SHP77 treated with DMSO at 0.1 percent for 48 hours (cell line): ENCODE measurements at places on chromosomes 11 and 22.

GRCh38 chr11:121091492-121092152 lies 9.4 kb upstream of the TECTA start:
- no peak for DNase-seq

- no peak for DNase-seq
These were observed 24.8 kb downstream of the APOL5 start for GRCh38 chr22:35742342-35743100.

- no peak for DNase-seq
These were observed 35.6 kb downstream of the KCNC1 start for GRCh38 chr11:17770048-17770652.

- DNase-seq: no peak
These were observed 107.1 kb upstream of the CD44 start for GRCh38 chr11:35031867-35032266.

DNA sequence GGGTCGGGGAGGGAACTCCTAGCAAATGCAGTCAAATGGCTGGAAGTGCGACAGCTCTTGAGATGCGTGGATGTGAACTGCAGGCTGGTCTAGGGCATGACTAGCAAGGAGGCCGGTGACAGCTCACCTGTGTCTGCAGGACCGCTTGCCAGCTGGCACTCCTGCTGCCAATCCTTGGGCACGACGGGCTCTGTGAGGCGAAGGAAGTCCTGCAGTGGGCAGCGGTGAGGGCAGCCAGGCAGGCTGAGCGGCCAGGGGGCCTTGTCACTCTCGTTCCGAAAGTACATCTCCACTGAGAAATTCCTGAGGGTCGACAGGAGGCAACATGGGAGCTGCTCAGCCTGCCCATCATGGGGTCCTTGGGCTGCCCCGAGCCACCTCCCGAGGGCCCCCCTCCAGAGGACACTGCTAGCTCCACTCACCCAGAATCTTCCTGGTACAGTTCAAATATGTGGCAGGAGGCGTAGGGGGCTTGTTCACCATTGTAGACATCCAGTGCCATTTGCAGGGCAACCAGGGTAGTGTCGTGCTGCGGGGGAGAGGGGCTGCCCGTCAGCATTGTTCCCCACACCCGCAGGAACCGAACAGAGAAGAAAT lies 5.9 kb downstream of the ACP2 start:
- DNase-seq: no peak

- no peak for DNase-seq
These were observed 95.6 kb downstream of the UVRAG start for GRCh38 chr11:75910426-75911145.

DNA sequence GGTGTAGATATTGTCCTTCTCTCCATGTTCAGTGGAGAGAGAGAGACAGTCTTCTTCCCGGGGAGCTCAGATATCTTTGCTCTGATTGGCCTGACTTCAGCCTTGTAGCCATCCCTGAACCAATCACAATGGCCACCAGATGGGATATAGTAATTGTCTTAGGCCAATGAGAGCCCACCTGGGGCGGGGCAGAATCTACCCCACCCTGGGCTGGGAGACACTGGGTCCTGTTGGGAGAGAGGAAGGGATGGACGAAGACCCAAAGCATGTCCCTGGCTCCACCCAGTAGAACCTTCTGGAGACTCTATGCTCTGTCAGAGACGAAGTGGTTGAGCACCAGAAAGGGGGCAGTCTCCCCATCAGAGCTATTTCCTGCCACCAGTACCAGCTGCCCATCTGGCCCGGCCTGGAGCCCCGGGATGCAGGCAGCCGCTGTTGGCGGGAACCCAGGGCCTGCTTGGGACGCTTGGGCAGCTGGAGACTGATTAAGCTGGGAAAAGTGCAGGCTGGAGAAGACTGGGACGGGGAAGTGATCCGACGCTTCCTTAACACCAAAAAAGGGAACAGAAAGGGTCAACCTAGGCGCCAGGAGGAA lies 31.6 kb upstream of the CBX7 start:
- no peak for DNase-seq

DNA sequence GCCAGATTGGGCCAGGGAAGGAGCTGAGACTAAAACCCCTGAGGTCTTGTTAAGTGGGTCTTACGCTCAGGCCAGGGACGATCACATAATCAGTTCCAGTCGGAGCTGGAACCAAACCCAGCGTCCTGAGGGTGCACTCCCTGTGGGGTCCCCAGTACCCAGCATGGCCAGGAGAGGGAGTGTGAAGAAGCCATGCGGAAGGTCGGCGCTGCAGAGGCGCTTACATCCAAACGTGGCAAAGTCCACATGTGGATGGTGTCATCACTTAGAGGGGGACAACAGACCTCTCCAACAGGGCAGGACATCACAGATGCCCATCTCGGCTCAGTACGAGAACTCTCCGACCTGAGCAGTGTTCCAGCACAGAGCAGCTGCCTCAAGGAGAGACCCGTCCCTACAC lies 8.3 kb downstream of the ATP5MGL start:
- no peak for DNase-seq

GRCh38 chr11:12235553-12235946 lies 125.2 kb downstream of the MICAL2 start:
- no peak for DNase-seq

DNA sequence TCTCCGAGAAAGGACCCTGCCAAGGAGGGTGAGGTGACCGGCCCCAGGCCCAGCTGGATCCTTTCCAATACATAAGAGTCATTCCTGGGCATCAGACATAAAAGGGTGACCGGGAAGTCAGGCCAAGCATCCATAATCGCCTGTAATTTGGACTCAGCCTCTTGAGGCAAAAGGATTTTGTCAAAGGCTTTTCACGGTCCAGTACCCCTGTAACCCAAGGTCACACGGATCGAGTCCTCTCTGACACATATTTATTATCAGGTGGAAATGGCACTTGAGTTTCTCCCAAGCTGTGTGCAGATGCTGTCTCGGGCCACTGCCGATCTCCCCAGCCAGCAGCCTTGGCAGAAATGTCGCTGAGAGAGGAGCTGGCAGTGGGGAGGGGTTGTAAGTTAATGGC lies 556.5 kb downstream of the MN1 start:
- no peak for DNase-seq

DNA sequence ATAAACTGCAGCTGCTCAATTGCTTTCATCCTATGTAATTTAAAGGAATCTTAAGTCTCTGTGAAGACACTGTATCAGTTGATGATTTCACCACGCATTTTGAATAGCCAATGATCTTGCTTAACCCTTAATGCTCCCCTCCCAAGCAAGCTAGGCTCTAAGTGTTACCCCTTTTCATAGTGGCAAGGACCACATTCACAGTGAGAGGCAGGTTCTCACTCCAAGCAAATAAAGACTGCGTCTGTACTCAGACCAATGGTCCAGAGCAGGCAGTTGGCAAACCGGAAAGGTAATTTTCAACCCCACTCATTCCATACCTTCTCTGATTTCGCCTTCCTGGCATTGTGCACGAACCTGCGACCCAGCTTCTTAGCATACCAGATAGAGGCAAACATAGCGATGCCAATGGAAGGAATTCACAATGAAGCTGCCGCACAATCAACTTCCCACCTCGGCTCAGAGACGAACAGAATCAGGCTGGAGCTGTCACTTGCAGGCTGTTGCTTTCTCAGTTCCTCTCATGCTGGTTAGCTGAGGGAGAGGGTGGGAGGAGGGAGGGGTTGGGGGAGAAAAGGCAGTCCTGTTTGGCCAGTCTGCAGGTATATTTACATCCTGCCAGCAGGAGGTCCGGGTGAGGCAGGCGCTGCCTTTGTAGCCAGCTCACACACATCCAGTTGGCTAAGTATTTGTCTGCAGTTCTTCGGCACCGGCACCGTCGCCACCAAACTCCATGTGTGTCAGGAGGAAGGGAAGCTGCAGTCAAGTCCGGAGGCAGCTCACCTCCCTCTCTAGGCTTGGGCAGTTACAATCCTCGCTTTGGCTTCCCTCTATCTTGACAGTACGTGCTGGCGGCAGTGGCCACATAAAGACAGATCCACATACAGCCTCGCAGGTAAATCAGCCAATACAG lies 1151.2 kb upstream of the CCDC90B start:
- no peak for DNase-seq

GRCh38 chr11:64299847-64300648 lies at the start of gene CATSPERZ:
TSS of gene CATSPERZ (plus strand) at chr11:64300358. CDS start at chr11:64300411, 53 bp downstream.
- DNase-seq: no peak

DNA sequence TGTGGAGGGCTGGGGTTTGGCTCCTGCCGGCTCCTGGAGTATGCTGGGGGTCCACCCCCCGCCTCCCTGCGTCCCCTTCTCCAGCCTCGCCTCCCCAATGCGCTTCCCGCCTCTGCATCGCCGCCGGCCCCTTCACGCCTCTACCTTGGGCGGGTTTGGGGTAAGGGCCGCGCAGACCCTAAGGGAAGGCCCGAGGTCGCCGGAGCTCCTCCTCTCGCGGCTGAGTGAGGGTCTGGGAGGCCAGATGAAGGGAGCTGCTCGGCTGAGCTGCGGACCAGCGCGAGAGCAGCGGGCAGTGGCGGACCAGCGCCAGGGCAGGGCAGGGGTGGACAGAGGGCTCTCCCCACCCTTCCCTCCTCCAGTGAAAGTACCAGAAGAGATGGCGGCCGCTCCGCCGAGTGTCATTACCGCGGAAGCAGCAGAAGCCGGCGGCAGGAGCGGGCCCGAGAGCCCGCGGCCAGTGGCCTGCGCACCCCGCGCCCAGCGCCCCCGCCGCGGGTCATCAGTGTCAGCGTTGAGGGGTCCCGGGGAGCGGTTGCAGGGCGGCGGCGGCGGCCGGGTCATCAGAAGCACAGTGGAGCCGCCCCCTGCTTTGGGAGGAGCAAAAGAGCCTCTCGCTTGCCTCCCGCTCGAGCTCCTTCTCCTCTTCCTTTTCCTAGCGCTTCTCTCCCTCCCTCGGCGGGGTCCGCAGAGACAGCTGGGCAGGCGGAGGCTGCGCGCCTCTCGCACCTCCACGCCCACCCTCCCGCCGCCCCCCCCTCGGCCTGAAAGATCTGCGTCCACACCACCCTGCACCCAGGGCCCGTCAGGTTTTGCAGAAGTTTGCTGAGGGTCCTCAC lies 255.6 kb upstream of the CADM1 start:
- DNase-seq: no peak

DNA sequence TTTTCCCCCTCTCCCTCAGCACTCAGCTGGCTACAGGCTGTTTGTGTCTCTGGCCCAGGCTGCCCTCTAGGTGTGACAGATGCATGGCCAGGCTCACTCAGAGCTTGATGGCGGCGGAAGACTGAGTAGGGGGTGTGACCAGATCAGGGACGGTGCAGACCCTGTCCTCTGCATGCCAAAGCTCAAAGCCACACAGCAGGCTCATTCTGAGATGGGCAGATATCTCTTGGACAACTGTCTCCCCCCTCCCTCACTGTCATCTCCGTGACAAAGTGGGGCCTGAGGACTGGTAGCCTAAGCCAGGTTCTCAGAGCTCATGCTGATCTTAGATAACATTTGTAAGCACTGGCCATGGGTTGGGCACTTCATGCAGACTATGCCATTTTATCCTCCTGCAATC lies 231.3 kb downstream of the DSCAML1 start:
- DNase-seq: no peak
